Stomach (tissue), 19 donors: ENCODE measurements at places on chromosomes 5 and 9. TPM values are rescaled to one million over a fixed set of nuclear protein-coding genes. Genes with fewer than 3 reads are reported as not detected.

TRPM3 gene
- 1.6 TPM for total RNA-seq

CCNJL gene
- total RNA-seq, result 2.4 TPM

INSL4 gene
- total RNA-seq, result not detected

OR1J2 gene
- total RNA-seq, result not detected

PFN3 gene
- total RNA-seq, result not detected

CDH18 gene
- not detected for total RNA-seq

PCSK5 gene
- 14.7 TPM for total RNA-seq

F2RL1 gene
- total RNA-seq, result 6.7 TPM

TNFSF8 gene
- total RNA-seq, result not detected

CRHBP gene
- total RNA-seq, result not detected

CDH6 gene
- 0.29 TPM for total RNA-seq

FAM78A gene
- 1.9 TPM for total RNA-seq

LHX3 gene
- total RNA-seq, result not detected

JAKMIP2 gene
- 1.3 TPM for total RNA-seq

NDUFS6 gene
- total RNA-seq, result 12.8 TPM
